Vagina (tissue), 2 donors: ENCODE measurements at places on chromosomes 4 and X.

DNA sequence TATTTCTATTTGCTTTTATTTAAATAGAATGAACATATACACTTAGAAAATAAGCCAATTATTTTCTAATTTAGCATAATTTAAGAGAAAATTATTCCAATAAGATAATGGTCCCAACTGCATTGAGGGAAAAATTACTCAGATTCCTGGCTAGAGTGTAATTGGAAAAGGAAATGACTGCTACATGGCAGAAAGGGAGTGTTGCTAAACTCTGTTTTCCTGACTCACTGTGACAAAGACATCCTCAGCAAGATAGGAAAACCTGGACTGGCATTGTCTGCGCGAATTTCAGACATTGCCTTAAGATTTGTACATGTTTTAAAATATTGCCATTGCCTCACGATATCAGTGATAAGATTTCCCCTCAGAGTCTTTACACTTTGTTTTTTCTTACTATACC lies 8.2 kb downstream of the TNIP3 start:
- H3K4me3 ChIP-seq = peak overlapping the region; percentile 40
- no peaks in the 10 kb centered on the region for H3K36me3 ChIP-seq
- H3K27ac ChIP-seq = no peak overlapping the region
- no peak for DNase-seq
- no peaks in the 10 kb centered on the region for H3K27me3 ChIP-seq

- H3K4me1 ChIP-seq = peaks cover 11% of the 10 kb centered on the region
- no peaks in the 10 kb centered on the region for H3K36me3 ChIP-seq
- no peak overlapping the region for H3K4me3 ChIP-seq
- no peaks in the 10 kb centered on the region for H3K27me3 ChIP-seq
- H3K27ac ChIP-seq = no peak overlapping the region
These were observed 26.2 kb upstream of the BOD1L1 start for GRCh38 chr4:13653766-13654161.

DNA sequence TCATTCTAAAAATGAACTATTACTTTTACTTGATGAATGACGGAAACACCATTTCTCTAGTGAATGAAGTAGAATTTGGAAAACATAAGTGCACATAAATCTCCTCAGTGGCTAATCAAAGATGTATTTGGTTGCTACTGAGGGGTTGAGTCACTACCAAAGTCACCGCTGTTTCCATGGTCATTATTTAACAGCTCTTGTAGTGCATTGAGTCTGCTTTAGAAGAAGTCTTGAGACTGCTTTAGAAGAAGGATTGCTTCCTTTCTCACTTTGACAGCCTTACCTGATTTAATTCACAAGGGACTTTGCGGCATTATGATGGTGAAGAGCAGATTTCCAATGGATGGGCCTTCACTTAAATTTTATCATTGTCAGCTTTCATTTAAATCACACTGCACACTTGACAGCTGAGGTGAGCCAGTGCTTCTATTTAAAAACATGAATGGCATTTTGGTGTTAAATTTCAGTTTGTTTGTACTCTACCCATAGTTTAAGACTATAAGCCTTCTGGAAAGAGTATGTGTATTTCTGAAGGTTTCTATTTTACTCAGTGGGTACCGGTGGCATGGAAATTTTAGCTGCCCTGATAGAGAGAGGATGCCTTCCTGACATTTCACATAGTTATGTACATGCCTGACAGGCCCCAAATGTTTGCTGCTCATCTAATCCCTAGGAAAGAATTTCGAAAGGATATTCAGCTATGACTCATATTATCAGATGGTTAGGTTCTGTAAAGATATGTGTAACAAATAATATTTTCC lies 9.5 kb downstream of the ASB5 start:
- H3K4me1 ChIP-seq = no peaks in the 10 kb centered on the region
- no peak for DNase-seq
- H3K27ac ChIP-seq = no peak overlapping the region
- H3K36me3 ChIP-seq = no peaks in the 10 kb centered on the region

DNA sequence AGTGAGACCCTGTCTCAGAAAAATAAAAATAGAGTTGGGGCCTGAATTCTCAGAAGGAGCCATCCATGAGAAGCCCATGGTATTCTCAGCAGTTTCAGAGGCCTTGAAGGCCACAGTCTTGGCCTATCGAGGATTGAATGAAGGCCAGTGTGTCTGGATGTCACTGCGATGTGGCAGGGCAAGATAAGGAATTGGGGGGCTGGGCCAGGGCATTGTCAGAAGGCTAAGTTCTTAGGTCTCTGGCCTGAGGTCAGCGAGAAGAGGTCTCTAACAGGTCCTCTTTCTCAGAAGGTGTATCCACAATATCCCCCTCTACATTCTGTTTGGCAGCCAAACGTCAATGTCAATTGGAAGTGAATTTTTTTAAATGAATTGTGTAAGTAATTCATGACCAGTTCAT lies 5.7 kb downstream of the ZNF275 start:
- no peak overlapping the region for H3K27ac ChIP-seq
- DNase-seq = no peak
- no peaks in the 10 kb centered on the region for H3K36me3 ChIP-seq

DNA sequence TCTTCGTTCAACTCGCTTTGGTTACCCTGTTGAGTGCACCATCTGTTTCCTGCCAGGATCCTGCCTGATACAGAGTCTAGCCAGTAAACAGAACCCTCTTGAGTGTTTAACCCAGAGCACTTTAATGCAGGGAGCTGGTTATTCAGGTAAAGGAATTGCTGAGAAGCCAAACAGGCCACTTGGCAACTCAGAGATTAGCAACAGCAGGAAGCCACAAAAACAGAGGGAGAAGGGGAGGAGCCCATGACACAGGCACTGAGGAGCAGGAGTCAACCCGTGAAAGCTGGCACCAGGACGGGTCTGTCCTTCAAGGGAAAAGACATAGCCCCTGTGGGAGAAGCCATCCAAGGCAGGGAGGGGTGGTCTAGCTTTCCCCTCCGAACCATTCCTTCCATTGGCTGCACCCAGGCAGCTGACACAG lies 641.4 kb downstream of the ZNF674 start:
- no peaks in the 10 kb centered on the region for H3K27me3 ChIP-seq
- DNase-seq = no peak
- no peaks in the 10 kb centered on the region for H3K4me1 ChIP-seq
- no peak overlapping the region for H3K4me3 ChIP-seq
- no peaks in the 10 kb centered on the region for H3K36me3 ChIP-seq
- no peak overlapping the region for H3K27ac ChIP-seq

DNA sequence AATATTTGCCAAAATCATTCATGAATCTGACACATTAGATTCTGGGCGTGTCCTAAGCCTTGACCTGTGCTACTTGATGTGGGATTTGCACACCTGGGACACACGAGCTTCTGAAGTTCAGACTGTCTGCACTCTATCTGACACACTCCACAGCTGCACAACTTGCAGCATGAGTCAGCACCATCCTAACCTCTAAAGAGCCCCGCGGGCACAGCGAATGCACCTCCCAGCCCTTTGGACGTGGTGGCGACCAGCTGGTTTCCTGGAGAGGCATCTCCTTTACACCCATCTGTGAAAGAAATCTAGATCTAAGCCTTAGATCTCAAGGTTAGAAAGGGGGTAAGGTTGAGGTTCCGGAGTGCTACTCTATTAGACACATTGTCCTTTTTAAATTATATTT lies 69.2 kb downstream of the SORBS2 start:
- H3K27ac ChIP-seq = no peak overlapping the region
- peaks cover under 1% of the 10 kb centered on the region for H3K4me1 ChIP-seq
- no peak overlapping the region for H3K4me3 ChIP-seq
- DNase-seq = no peak
- H3K36me3 ChIP-seq = no peaks in the 10 kb centered on the region

GRCh38 chr4:184666670-184667069 lies 17.1 kb downstream of the PRIMPOL start:
- no peaks in the 10 kb centered on the region for H3K27me3 ChIP-seq
- H3K4me3 ChIP-seq = no peak overlapping the region
- DNase-seq = no peak
- H3K4me1 ChIP-seq = no peaks in the 10 kb centered on the region
- H3K27ac ChIP-seq = no peak overlapping the region

GRCh38 chrX:11533199-11533651 lies 132.5 kb downstream of the ARHGAP6 start:
- H3K4me3 ChIP-seq = no peak overlapping the region
- no peaks in the 10 kb centered on the region for H3K36me3 ChIP-seq
- no peaks in the 10 kb centered on the region for H3K27me3 ChIP-seq
- H3K4me1 ChIP-seq = no peaks in the 10 kb centered on the region
- no peak for DNase-seq

DNA sequence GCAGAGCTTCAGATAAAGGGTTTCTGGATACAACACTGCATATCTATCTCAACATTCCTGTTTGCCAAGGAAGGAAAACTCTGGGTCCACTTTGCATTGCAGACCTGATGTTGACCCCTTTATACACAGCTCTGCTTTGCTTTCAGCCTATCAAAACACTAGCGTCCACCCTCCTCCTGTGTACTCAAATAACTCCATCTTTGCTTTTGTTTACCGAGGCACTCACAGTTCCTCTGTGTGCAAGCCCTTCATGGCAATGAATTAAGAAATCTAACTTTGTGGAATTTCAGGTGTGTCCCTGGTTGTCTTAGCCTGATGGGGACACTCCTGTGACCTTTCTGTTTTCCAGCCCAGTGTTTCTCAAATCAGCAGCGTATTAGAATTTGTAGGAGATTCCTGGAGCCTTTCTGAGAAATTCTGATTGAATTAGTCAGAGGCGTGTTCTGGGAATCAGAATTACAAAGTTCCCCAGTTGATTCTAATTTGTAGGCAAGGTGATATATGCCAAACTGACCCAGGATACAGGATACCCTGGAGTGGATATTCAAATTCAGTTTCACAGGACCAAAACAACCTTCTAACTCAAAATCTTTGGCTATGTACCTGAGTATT lies 68.6 kb downstream of the DTHD1 start:
- no peak overlapping the region for H3K4me3 ChIP-seq
- H3K4me1 ChIP-seq = no peaks in the 10 kb centered on the region
- no peak for DNase-seq
- no peak overlapping the region for H3K27ac ChIP-seq
- H3K27me3 ChIP-seq = no peaks in the 10 kb centered on the region

GRCh38 chr4:7124689-7125442 lies 57.0 kb upstream of the GRPEL1 start:
- peaks cover 19% of the 10 kb centered on the region for H3K4me1 ChIP-seq
- H3K4me3 ChIP-seq = no peak overlapping the region
- H3K27me3 ChIP-seq = no peaks in the 10 kb centered on the region
- H3K36me3 ChIP-seq = no peaks in the 10 kb centered on the region

DNA sequence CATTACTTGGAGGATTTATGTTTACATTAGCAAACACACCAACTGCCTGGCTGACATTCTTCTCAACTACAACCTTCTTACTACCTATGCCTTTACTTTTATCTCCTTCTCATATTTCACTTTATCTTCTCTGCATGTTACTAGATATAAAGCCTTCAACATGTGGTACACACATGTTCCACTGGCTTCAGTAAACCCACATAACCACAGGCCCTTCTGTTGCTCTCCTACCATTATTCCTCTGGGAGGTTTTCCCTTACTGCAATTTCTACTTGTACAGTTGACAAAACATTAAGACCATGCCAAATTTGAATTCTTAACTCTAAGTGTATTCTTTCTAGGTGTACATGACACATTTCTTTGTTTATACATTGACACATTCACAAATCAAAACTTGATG lies 133.1 kb downstream of the ARAP2 start:
- DNase-seq = no peak
- no peaks in the 10 kb centered on the region for H3K36me3 ChIP-seq
- H3K4me3 ChIP-seq = no peak overlapping the region
- H3K27ac ChIP-seq = no peak overlapping the region

GRCh38 chr4:112341033-112341432 lies 43.9 kb downstream of the ALPK1 start:
- DNase-seq = no peak
- no peaks in the 10 kb centered on the region for H3K27me3 ChIP-seq
- H3K4me3 ChIP-seq = no peak overlapping the region
- no peak overlapping the region for H3K27ac ChIP-seq
- H3K4me1 ChIP-seq = no peaks in the 10 kb centered on the region

- H3K36me3 ChIP-seq = no peaks in the 10 kb centered on the region
- no peak overlapping the region for H3K4me3 ChIP-seq
- no peaks in the 10 kb centered on the region for H3K4me1 ChIP-seq
- H3K27ac ChIP-seq = no peak overlapping the region
- no peak for DNase-seq
- no peaks in the 10 kb centered on the region for H3K27me3 ChIP-seq
These were observed 985 bp upstream of the CXCL11 start for GRCh38 chr4:76036855-76037254.

- H3K36me3 ChIP-seq = no peaks in the 10 kb centered on the region
- no peaks in the 10 kb centered on the region for H3K4me1 ChIP-seq
- H3K27me3 ChIP-seq = no peaks in the 10 kb centered on the region
- DNase-seq = no peak
- H3K4me3 ChIP-seq = no peak overlapping the region
These were observed 65.3 kb downstream of the EGF start for GRCh38 chr4:109977854-109978501.

GRCh38 chr4:5979981-5980380 lies 38.2 kb downstream of the C4orf50 start:
- H3K27me3 ChIP-seq = no peaks in the 10 kb centered on the region
- no peak overlapping the region for H3K4me3 ChIP-seq
- no peaks in the 10 kb centered on the region for H3K36me3 ChIP-seq
- H3K4me1 ChIP-seq = no peaks in the 10 kb centered on the region
- no peak overlapping the region for H3K27ac ChIP-seq

- no peak overlapping the region for H3K4me3 ChIP-seq
- no peak overlapping the region for H3K27ac ChIP-seq
- peaks cover 7% of the 10 kb centered on the region for H3K4me1 ChIP-seq
- H3K36me3 ChIP-seq = no peaks in the 10 kb centered on the region
- no peaks in the 10 kb centered on the region for H3K27me3 ChIP-seq
- DNase-seq = no peak
These were observed 3.0 kb downstream of the STARD8 start for GRCh38 chrX:68650491-68650890.

GRCh38 chr4:110248831-110249253 lies 50.4 kb upstream of the ELOVL6 start:
- no peaks in the 10 kb centered on the region for H3K4me1 ChIP-seq
- no peak overlapping the region for H3K4me3 ChIP-seq
- H3K27ac ChIP-seq = no peak overlapping the region
- no peaks in the 10 kb centered on the region for H3K36me3 ChIP-seq
- no peaks in the 10 kb centered on the region for H3K27me3 ChIP-seq

DNA sequence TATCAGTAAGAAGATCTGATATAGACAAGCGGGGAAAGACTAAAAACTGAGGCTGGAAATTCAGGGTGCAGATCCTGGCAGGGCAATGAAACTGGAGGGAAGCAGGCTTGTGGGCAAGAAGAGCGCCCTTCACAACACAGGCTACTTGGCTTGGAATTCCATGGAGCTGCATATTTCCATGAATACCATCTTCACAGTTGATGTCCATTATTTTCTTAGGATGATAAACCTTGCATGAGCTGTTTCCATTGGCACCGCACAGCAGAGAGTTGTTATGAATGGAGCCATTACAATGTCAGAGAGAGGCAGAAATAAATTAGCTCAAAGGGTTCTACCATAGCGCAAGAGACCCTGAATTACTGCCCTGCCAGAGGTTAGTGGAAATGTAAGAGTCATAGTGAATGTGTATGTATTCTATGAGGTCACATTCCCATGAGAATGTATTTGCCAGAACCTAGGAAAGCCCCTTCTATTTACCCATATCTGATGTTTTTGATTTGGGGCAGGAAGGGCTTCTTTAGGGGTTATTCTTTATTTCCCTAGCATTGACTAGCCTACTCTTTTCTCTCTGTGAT lies 215.6 kb downstream of the PALLD start:
- H3K27ac ChIP-seq = peak overlapping the region; percentile 72
- no peaks in the 10 kb centered on the region for H3K36me3 ChIP-seq
- no peaks in the 10 kb centered on the region for H3K27me3 ChIP-seq
- H3K4me1 ChIP-seq = peaks cover 30% of the 10 kb centered on the region

- no peaks in the 10 kb centered on the region for H3K36me3 ChIP-seq
- peaks cover 19% of the 10 kb centered on the region for H3K4me1 ChIP-seq
- DNase-seq = no peak
- H3K4me3 ChIP-seq = no peak overlapping the region
- no peak overlapping the region for H3K27ac ChIP-seq
These were observed 151.4 kb downstream of the CPEB2 start for GRCh38 chr4:15153662-15154061.
